ENCODE measurements at places on chromosomes 2 and 18. TPM values are rescaled to one million over a fixed set of nuclear protein-coding genes. Genes with fewer than 3 reads are reported as not detected.

DLX1 gene
- not detected for total RNA-seq

DTNA gene
- 86.1 TPM for total RNA-seq

EGR4 gene
- total RNA-seq: 0.09 TPM

HNRNPLL gene
- 102 TPM for total RNA-seq
